ENCODE measurements at places on chromosomes 3 and 15. TPM values are rescaled to one million over a fixed set of nuclear protein-coding genes. Genes with fewer than 3 reads are reported as not detected.

GRCh38 chr15:58163985-58164384 lies 25.8 kb downstream of the AQP9 start:
- DNase-seq = no peak

- no peak for DNase-seq
Measured at GRCh38 chr3:38614651-38615352, 34.7 kb downstream of the SCN5A start.

DNA sequence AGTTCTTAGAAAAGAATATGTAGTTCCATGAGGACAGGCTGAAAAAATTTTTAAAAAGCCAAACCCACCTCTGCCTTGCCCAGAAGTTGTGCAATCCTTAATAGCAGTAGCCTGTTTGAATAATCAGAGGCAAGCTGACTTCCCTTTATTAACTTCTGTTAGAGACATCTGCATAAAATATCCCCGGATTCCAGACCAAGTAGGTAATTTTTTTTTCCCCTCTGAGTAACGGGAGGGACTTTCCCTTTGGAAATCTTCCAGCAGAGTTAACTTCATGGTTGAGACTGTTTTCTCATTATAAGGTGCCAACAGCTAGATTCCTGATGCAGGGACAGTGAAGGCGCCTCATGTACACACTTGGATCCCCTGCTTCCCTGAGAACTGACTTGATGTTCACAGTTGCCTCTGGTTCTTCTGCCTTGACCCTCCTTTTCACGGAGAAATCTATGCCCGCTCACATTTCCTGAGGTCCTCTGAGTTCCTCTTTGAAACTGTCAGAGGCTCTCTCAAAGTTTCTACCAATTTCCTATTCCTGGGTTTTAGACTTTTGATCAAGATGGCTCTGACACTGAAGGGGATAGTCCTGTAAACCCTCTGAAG lies 227.6 kb upstream of the BHLHE40 start:
- DNase-seq = no peak

DNA sequence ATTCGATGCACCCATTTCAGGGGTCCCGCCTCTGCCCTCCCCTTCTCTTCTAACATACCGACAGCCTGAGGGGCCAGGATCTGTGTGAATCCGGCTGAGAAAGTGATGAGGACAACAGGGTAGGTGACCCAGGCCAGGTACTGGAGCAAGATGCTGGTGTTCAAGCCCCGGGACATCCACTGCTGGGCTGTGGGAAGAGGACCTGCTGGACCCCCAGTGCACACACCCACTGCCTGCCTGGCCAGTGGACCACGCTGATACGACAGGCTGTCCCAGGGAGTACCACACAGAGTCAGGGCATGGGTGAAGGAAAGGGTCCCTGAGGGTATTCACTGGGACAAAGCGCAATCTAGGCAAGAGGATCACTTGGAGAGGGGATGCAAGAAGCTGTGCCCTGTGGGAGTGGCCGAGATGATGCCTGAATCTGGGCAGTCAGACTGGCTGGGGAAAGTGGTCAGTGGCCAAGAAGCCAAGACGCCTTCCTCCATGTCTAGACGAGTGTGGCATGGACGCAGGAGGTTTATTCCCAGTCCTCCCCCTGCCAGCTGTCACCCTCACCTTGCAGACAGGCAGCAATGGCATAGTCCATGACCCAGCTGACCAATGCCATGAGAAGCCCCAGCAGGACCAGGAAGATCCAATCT lies 3.2 kb downstream of the CLCN2 start:
- DNase-seq = no peak

TMEM207 gene
- polyA plus RNA-seq = 19.7 TPM

Measured in renal cortex interstitium (tissue), 15 donors.